ENCODE measurements at places on chromosomes 5 and 9. TPM values are rescaled to one million over a fixed set of nuclear protein-coding genes. Genes with fewer than 3 reads are reported as not detected.

The PHF2 gene
- 14.9 TPM for total RNA-seq

The ALDH1A1 gene
- total RNA-seq: 196 TPM

The RALGPS1 gene
- total RNA-seq: 2.9 TPM

The PCDHGB1 gene
- 0.96 TPM for total RNA-seq

The GABRG2 gene
- not detected for total RNA-seq

The LURAP1L gene
- total RNA-seq: 2.3 TPM

The DYNC2I2 gene
- 61.0 TPM for total RNA-seq

The CER1 gene
- not detected for total RNA-seq

The KIF20A gene
- total RNA-seq: 61.7 TPM

The C5 gene
- 0.86 TPM for total RNA-seq

The GNAQ gene
- total RNA-seq: 54.2 TPM

The SPINK6 gene
- not detected for total RNA-seq

The PCDHB5 gene
- total RNA-seq: 0.98 TPM

The NR5A1 gene
- not detected for total RNA-seq

The TIFAB gene
- total RNA-seq: not detected

The AGXT2 gene
- total RNA-seq: not detected

The CCDC183 gene
- total RNA-seq: 0.65 TPM

The VCAN gene
- 10.4 TPM for total RNA-seq

The SPOUT1 gene
- 21.6 TPM for total RNA-seq

The C1QTNF3 gene
- 2.1 TPM for total RNA-seq

The EMB gene
- 0.10 TPM for total RNA-seq

The EPB41L4B gene
- total RNA-seq: 1.3 TPM

The TGFBI gene
- total RNA-seq: 7.6 TPM

The PAIP1 gene
- total RNA-seq: 104 TPM

The NEUROG1 gene
- not detected for total RNA-seq
